Occipital lobe (tissue), 3 donors: ENCODE measurements at places on chromosomes 1 and 21. TPM values are rescaled to one million over a fixed set of nuclear protein-coding genes. Genes with fewer than 3 reads are reported as not detected.

DNA sequence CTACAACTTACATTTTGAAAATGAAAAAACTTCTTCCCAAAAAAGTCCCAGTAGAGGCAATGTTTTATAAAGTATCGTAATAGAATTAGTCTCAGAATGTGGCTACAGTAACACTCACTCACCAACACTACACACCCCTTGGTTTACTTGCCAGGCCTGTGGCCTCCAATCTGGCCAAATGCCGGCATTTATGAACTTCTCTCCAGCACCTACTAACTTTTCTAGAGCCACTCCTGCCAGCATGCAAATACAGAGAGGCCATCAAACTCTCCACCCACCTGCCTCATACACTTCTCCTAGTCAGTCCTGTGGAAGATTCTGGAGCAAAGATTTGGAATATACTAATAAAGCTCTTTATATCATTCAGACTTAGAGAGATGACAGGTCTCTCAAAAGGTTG is 32.3 kb downstream of the STPG1 start:
- DNase-seq: no peak

GRCh38 chr21:41881051-41881450 is 1.9 kb upstream of the PRDM15 start:
- DNase-seq: no peak

GRCh38 chr21:35428489-35428888 is 379.4 kb upstream of the RUNX1 start:
- no peak for DNase-seq

DNA sequence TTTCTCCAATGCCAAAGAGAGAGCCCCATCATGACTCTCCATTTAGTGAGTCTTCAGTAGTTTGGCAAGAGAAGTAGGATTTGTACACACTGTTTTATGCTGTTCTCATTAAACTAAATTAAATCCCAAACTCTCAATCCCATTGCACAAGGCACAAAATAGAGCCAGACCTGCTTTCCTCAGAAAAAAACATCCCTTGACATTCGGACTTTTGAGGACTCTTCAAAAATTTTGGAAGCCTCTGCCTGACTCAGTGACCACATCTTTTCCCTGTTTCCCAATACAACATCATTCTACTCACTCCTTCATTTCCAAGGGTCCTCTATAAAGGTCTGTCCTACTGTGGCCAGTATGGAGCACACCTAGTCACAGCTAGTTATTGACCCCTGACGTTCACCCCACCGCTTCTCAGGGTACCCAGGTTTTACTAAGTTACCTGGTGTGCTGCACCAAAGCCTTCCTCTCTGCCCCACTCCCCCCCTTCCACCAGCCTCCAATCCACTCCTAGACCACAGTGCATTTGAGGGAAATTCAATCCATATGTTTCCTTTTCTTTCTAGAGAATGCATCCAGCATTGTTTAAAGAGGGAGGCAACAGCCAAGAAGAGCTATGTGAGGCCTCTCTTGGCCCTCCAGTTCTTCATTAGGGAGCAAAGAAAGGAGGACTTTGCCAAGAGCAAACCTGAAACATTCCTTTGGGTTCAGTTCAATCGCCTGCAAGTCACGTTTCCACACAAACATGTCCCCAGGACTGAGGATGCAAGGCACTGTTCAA is 428.7 kb downstream of the PLPP3 start:
- DNase-seq: no peak

DNA sequence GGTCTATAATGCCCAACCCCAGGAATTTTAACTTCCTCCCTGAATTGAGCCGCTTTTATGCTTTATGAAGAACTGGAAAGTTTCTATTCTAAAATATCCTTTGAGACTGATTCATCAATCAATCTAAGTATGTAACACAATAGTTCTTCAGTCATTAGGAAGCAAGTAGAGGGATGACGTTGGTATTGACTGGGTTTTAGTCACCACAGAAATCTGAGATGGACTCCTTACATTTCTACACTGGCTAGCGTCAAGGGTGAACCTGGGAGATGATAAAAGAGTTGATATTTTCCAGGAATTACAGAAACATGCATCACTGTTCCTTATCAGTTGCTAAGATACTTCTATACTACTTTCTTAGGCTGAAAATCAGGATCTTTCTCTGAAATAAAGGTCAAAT is 308.0 kb downstream of the HMCN1 start:
- no peak for DNase-seq

- no peak for DNase-seq
Measured at GRCh38 chr1:93979718-93980319, 70.6 kb upstream of the GCLM start.

DNA sequence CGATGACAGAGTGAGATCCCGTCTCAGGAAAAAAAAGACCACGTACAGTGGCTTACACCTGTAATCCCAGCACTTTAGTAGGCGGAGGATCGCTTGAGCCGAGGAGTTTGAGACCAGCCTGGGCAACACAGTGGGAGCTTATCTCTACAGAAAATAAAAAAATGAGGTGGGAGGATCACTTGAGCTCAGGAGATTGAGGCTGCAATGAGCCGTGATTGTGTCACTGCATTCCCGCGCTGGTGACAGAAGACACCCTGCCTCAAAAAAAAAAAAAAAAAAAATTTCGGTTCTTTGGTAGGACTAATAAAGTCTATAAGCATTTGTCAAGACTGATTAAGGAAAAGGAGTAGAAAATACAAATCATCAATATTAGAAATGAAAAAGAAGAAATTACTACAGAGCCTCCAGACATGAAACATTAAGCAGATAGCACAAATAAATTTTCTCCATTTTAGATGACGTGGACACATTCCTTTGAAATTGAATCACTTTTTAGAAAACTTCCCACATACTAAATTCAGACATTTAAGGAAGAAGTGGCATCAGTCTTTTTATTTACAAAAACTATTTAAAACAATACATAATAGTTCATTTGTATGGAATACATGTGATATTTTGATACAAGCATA is 30.4 kb downstream of the MORC3 start:
- no peak for DNase-seq

DNA sequence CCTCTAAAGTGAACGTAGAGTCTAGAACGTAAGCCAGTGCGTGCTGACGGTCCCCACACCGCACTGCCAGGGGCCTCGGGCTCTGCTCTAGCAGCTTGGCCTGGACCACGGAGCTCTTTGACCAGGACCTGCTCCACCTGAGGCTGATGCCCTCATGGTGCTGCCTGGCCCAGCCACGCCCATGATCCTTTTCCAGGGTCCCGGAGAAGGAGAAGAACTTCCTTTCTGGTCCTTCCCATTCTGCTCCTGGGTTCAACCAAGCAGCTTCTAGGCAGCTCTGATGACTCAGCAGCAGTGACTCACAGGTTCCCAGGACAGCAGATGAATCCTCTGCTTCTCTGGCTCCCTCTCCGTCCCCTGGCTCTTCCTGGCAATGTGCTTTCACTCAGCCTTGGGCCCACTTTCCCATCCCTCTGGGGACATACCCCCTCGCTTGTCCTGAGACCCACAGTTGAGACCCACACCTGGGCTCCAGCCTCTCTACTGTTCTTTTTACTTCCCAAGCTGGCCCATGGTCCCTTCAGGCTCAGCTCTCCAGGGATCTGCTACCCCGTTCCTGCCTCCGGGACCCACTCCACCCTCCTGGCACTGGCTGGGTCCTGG is 246.3 kb upstream of the RAB4A start:
- peak; percentile 52 for DNase-seq

DNA sequence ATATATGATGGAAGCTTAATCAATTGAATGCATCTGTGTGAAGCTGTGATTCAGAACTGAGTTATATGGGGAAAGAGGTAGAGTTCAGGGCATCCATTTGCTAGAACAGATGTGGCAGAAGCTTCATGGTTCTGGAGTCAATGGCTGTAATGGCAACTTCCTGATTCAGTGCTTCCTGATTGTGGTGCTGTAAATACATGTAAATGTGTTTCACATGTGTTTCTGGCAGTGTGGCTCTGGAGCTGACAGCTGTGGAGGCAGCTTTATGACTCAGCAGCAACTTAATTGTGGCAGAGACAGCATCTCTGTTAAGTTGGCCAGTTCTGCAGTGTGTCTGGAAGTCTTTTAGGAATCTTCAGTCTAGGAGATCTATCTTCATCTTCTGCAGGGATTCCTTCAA is 226.6 kb upstream of the ZRANB2 start:
- peak; percentile 13 for DNase-seq

- no peak for DNase-seq
Measured at GRCh38 chr1:214586621-214587020, 16.4 kb upstream of the CENPF start.

GRCh38 chr1:16038620-16038912 is 5.0 kb upstream of the CLCNKB start:
- no peak for DNase-seq

DNA sequence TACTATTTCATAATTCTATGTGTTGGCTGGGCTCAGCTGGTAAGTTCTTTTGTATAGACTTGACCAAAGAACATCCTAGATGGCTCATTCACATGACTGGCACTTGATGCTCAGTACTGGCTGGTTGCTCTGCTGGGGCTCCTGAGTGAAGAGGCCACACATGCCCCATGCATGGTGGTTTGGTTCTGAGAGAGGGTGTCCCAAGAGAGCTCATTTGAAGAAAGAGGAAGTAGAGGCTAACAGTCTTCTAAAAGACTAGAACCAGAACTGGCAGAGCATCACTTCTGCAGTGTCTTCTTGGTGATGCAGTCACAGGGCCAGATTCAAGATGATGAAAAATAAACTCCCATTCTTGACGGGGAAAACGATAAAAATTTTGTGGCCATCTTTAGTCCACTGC is 5.2 kb upstream of the BACH1 start:
- DNase-seq: no peak

- DNase-seq: no peak
Measured at GRCh38 chr1:18010408-18010807, 97.2 kb upstream of the IGSF21 start.

GRCh38 chr1:81428998-81429397 is 371.7 kb upstream of the ADGRL2 start:
- DNase-seq: no peak

TLR5 gene
- 1.7 TPM for total RNA-seq

SLAMF1 gene
- total RNA-seq: not detected

CDC42BPA gene
- 202 TPM for total RNA-seq

IVL gene
- total RNA-seq: not detected
